A172 (cell line): ENCODE measurements at places on chromosomes 12 and 14. TPM values are rescaled to one million over a fixed set of nuclear protein-coding genes. Genes with fewer than 3 reads are reported as not detected.

DNA sequence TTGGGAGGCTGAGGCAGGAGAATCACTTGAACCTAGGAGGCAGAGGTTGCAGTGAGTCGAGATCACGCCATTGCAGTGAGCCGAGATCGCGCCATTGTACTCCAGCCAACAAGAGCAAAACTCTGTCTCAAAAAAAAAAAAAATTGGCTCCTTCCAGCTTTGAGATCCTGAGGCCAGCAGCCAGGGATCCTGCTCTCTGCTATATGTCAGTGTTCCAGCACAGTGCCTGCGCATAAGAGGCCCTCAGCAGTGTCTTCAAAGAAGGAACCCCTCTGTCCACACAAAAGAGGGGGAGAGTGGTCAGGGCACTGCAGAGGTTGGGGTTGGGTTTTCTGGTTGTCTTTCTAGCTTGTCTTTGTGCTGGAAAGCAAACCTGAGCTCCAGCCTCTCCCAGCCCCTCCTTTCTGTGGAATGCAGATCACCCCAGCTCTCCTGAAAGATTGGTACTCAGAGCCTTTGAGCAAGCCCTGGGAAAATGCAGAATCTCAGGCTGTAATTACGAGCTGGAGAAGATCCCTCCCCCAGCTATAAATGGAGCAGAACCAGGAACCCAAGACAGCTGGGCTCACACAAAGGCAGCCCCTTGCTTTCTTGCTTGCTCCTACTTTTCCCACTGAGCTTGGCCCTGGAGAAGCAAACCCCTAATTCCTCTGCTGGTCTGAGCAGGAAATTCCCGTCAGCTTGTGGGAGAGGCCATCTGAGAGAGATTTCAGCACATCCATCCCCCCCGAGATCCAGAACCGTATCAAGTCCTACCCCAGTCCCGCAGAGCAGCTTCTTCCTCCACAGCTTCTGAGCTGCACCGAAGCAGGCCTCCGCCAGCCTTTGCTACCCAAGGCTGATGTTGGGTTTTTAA lies 205.7 kb downstream of the ZFP36L1 start:
- DNase-seq: peak; percentile 30

DNA sequence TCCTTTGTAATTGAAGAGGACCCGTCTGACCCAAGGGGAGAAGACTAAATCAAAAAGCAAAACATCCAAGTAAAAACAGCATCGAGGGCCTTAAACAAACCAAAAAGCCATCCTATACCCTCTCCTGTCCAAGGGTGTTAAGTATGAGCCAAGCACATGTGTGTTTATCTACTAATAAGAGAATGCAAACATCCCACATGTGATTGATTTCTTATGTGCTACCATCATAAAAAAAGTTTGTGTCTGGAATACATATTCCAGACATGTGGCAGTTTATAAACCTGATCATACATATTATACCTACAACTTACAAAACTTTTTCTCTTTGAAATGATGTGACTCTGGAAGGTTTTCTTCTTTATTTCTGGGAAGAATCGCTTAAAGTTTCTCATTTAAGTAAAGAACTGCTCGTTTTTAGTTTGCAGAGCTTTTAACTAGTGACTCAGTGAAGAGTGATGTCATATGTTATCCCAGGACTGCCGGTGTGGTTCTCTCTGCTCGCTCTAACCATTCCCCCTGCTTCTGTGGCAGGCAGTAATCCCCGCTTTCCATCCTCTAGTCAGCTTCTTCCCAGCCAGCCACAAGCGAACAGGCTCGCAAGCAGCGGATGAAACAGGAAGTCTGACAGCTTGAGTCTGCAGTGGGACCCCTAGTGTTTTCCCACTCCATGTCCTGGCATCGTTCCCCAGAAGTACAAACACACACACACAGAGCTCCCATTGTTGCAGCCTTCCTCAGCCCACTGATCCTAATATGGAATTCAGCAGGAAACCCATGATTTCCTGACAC lies 431 bp upstream of the RHOJ start:
- DNase-seq: peak; percentile 88

- peak; percentile 53 for DNase-seq
Measured at GRCh38 chr12:18723752-18724151, 14.1 kb downstream of the PLCZ1 start.

The SLC5A8 gene
- not detected in 2 replicates for total RNA-seq

The MYF6 gene
- total RNA-seq: not detected in 2 replicates

DNA sequence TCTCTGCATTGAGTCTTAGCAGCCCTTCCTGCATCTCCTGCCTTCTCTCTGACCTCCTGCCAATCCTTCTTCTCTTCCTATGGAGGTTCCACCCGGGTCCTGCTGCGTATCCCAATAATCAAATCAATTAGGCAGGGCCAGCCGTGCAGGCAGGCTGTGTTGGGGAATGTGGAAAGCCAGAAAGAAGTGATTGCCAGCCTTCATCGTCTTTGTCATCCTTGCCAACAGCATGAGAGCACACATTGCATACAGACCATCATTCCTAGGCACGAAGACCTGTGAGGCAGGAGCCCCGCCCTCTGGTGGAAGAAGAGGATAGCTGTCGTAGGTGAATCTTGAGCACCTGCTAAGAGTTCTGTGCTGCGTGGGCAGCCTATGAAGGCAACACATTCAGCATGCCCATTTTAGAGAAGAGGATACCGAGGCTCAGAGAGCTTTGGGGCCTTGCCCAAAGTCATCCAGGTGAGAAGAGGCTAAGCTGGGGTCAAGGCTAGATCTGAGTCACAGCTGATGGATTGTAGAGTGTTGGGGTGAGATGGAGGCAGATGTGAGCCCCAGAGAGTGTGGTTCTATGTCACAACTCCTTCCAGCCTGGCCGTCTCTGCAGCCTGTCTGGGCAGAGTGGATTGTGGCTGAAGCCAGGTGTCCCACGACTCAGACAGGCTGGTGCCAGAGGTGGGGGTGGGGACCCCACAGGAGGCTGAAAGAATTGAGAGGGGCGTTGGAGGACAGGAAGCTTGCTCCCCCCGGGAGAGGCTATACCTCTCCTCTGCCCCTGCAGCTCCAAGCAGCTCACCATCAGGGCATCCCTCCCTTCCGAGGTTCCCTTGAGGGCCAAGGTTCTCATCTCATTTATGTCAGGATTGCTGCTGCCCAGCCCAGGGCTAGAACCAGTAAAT lies 12.7 kb downstream of the C14orf132 start:
- DNase-seq: no peak

GRCh38 chr14:61502459-61503093 lies 181.2 kb downstream of the PRKCH start:
- DNase-seq: peak; percentile 32

DNA sequence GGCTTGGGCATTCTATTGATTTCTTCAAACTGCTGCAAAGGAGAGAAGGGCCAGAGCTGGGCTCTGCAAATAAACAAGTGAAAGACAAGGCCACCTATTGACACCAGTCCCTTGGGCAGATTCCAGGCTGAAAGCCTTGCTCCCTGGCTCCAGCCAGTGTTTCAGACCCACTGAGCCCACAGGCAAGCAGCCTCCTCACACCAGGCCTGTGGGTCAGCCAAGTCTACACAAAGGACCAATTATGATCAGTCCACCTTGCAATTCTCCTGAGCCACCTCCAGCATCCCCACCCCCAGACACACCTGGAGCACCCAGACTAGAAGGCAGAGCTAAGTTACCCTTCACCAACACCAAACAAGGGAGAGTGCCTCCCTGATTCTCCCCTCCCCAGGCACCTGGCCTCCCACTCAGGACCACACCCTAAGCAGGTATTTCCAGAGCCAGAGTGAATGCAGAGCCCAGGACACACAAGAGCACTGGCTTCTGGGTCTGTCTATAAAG lies 13.8 kb downstream of the ACTN1 start:
- no peak for DNase-seq

The C12orf56 gene
- total RNA-seq: 0.41 TPM in 1 of 2 replicates, not detected in the other

The GPN3 gene
- 47.8 and 58.1 TPM in 2 replicates for total RNA-seq

- no peak for DNase-seq
Measured at GRCh38 chr12:63922474-63922873, 78.0 kb downstream of the SRGAP1 start.

DNA sequence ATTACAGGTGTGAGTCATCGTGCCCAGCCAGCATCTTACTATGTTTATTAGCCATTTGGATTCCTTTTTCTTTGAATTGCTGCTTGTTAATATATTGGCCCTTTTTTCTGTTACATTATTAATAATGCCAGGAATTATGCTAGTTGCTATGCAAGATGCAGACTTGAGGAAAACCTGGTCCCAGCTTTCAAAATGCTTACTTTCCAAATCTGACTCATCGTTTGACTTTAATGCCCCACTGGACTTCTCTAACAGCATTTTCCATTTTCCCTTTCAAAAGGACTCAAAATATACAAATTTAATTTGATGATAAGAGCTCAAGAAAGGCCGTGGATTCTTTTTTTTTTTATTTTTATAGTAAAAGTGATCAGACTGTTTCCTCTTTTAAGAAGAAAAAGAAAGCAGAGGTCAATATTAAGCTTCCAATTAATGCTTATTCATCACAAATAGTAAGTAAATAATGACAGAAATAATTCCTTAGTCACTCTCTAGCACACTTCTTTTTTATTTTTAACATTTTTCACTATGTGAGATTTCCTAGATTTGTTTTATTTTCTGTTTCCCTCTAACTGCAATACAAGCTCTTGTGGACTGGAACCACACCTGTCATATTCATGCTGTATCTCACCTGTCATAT lies 146.1 kb upstream of the FGD4 start:
- DNase-seq: no peak

DNA sequence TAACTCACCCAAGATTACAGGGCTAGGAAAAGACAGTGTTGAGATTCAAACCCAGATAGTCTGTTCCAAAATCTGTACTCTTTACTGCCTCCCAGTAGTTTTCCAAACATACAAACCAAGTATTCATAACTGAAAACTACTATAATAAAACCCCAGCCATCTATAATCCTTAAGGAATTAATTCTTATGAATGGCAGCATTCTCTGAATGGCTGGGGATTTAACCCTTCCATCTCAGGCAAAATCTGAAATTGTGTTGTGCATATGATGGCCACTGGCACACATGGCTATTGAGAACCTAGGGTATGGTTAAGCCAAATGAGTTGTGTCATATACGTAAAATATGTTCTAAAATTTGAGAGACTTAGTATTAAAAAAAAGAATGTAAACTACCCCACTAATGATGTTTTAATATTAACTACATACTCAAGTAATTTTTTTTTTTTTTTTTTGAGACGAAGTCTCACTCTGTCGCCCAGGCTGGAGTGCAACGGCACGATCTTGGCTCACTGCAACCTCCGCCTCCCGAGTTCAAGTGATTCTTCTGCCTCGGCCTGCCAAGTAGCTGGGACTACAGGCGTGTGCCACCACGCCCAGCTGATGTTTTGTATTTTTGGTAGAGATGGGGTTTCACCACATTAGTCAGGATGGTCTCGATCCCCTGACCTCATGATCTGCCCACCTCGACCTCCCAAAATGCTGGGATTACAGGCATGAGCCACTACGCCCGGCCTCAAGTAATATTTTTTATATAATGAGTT lies 16.7 kb downstream of the PPP1R13B start:
- DNase-seq: no peak

The GALNT8 gene
- not detected in 2 replicates for total RNA-seq

The MAP3K9 gene
- total RNA-seq: 2.1 and 2.9 TPM in 2 replicates

The ZFHX2 gene
- 0.29 TPM in 2 replicates for total RNA-seq

GRCh38 chr14:99413911-99414310 lies 66.7 kb downstream of the SETD3 start:
- DNase-seq: no peak

GRCh38 chr14:70254476-70254961 lies 65.8 kb upstream of the SLC8A3 start:
- DNase-seq: no peak

The MDGA2 gene
- not detected in 2 replicates for total RNA-seq

The NTS gene
- total RNA-seq: not detected in 2 replicates

GRCh38 chr12:15322164-15323061 lies at the start of gene PTPRO:
Gene PTPRO (plus strand): TSS chr12:15322508.
- DNase-seq: no peak

The OR6C76 gene
- not detected in 2 replicates for total RNA-seq

DNA sequence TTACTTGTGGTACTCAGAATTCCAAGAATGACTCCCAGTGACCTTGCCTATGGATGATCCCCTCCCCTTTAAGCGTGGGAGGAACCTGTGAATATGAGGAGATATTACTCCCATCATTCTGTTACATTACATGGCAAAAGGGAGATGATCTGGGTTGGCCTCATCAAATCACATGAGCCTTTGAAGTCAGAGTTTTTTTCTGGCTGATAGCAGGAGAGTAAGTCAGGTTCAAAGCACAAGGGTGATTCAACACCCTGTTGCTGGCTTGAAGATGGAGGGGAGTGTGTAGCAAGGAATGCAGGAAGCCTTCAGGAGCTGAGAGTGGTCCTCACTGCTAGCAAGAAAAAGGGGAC lies 9.1 kb upstream of the MDM2 start:
- DNase-seq: no peak

The PLEKHG7 gene
- total RNA-seq: not detected in 2 replicates

- DNase-seq: no peak
Measured at GRCh38 chr12:67145692-67146091, 123.5 kb upstream of the CAND1 start.

The PIWIL1 gene
- total RNA-seq: not detected in 2 replicates

GRCh38 chr14:74841230-74842207 lies 34.4 kb downstream of the PROX2 start:
- no peak for DNase-seq

The RAD9B gene
- 0.89 and 2.1 TPM in 2 replicates for total RNA-seq

DNA sequence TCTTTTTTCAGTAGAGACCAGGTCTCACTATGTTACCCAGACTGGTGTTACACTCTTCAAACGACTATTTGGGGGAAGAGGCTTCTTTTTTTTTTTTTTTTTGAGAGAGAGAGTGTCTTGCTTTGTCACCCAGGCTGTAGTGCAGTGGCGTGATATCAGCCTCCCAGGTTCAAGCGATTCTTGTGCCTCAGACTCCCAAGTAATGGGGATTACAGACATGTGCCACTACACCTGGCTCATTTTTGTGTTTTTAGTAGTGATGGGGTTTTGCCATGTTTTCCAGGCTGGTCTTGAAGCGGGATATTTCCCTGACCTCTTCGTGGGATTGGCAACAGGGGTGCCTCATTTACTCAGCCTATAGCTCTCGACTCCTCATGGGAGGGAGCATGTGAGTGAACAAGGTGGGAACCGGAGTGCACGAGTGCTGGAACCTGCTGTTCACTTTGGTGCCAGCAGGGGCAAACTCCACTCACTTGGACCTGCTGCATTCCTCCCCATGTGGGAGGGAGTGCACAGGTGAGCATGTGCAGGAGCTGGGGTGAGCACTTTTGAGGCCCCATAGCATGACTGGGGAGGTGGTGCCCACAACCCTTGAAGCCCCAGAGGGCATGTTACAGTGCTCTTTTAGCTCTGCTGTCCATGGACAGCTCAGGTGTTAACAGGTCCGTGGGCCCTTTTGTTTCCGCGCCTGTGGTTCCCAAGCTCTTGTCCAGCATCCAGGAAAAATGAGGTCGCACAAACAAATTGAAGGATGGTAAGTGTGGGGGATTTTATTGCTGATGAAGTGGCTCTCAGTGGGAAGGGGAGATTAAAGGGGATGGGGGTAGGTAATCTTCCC lies 79.1 kb upstream of the HECTD1 start:
- DNase-seq: no peak

The SLC10A1 gene
- total RNA-seq: 0.03 TPM in 1 of 2 replicates, not detected in the other
